ENCODE measurements at places on chromosomes 3 and 15.

GRCh38 chr15:34791701-34792100, 3.6 kb downstream of the ACTC1 start:
- no peak for DNase-seq

DNA sequence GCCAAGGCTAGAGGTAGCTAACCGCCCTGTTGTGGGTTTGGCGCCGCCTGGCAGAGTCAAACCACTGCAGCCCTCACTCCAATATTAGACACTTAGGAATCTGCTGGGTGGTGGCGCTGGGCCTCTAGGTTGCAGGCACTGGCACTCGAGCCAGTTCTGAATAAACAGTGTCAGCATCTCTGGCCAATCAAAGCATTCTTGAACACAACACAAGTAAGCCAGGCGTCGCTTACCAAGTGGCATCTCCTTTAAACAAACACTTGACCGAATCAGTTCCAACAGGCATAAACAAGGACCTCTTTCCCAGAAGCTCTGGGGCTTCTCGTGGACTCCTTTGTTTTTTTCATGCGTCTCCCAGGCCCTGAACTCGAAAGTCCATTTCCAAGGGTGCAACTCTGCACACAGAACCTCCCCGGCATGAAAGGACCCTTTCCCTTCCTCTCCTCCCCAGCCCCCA, 82.3 kb downstream of the LRIG1 start:
- DNase-seq = no peak

DNA sequence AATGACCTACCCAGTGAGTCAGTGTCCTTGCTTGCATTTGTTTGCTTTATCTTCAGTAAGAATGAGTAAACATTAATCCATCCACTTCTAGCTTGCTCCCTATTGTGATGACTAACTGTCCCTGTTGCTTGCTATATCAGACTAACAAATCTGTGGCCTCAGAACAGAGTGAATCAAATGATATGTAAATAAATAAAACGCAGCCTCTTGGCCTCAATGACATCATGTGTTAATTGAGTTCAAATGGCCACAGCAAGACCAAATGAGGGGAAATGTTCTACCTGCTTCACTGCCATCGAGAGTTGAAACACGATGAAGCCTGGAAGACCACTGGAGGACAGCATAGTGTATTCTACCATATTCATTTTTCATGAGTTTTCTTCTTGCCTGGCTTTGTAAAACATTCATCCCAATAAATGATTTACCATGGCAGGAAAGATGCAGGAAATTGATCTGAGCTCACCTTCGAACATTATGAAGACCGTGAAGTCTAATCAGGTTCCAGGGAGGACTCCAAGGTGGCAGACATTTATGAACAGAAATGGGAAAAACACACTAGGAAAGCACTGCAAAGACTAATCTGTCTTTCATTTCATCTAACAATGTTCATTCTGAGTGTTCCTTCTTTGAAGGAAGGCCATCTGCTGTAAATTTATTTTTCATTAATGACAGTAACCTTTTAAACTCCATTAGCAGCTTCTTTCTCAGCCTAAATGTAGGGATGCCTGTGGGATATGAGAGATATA, 1144.5 kb downstream of the TUSC7 start:
- DNase-seq = no peak

DNA sequence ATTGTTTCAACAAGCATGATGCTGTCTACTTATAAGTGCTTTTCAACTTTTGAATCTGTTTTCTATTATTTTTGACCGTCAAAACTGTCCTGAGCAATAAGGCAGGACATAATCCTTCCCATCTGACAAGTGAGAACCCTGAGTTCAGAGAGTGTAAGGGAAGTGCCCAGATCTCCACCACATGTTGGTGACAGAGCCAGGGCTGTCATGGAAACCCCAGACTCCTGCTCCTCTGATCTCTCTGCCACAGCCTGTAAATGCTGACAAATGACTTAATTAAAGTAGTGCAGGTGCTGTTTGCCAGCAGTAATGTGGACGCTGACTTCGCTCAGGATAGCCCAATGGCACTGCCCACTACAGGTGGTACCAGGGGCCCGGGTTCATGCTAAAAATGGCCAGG, 40.3 kb downstream of the SPSB4 start:
- DNase-seq = no peak

DNA sequence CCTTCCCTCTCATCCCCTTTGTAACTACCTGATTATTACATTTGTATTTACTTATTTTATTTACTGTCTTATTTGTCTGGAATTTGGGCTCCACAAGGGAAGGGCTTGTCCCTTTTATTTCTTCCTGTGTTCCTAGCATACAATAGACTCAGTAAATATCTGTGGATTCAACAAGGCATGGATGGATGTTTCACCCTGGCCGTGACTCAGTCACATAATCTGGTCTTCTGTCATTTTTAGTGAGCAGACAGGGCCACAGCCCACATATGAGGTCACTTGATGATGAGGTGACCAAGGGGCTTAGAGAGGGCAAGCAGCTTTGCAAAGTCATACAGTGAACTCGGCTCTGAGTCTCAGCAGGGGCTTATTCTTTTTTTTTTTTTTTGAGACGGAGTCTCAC, 7.8 kb upstream of the DAG1 start:
- no peak for DNase-seq

GRCh38 chr15:39130556-39131379, 450.1 kb upstream of the THBS1 start:
- DNase-seq = no peak

DNA sequence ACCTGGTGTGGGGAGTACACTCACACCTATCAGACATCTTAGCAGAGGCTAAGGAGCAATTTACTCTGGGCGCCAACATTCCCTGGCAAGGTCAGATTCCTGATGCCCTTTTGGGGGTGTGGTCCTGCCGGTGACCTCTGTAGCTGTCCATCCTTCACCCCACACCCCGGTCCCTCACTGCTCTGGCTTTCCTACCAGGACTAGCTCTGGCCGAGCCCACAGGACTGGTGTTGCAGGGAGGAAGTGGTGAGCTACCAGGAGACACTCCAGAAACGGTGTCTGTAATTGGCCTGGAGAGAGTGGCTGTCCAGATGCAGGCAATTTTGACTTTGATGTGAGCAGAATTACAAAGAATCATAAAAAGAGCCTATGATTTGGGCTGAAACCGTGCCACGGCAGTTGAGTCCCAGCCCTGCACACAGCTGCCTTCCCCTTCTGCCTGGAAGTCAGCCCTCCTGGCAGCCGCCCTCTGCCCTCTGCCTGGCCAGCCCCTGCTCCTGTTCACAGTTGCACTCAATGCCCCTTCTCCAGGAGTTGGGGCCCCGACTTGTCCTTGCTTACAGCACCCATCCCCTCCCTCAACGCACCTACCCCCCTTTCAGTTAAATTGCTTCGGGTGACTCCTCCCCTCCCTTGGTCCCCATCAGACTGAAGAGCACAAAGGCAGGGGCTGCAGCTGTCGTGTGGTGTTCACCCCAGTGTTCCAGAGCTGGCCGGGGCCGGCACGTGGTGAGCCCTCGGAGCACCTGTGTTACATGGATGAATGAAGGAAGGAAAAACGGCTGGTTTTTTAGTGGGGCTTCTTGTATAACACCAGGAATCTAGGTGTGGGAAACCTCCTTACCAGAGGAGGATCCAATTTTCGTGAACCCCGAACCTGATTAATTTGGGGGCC, 80.2 kb upstream of the TPM1 start:
- no peak for DNase-seq

DNA sequence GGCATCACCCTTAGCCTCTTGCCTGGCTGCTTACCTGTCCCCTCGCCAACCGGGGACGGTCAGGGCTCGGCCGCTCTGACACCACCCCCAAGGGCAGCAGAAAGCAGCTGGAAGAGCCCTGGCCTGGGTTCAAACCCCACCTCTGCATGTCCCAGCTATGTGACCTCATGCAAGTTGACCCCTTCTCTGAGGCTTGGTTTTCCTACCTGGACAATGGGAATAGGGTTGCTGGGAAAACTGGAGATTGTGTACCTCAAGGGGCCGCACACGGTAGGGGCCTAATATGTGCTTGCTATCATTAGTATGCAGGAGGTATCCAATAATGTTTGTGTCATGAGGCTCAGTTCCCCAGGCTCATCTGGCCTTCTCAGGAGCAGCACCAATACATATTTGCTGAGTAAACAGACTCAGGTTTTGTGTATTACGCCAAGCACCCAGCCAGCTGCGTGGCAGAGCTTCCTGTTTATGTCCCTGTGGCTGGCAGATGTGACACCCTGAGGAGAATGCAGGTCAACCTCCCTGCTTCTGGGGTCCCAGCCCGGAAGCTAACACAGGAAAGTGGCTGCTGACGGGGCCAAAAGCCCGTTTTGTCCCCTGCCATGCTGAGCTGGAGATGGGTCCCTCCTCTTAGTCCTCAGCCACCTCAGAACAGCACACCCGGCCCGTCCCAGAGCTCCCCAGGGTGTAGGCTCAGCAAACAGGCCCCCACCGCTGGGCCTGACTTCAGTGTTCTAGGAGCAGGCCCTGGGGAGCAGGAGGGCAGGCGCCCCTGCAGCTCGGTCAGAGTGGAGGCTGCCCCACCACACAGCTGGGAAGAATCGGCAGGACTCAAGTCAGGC, 29.7 kb downstream of the PLXND1 start:
- no peak for DNase-seq

DNA sequence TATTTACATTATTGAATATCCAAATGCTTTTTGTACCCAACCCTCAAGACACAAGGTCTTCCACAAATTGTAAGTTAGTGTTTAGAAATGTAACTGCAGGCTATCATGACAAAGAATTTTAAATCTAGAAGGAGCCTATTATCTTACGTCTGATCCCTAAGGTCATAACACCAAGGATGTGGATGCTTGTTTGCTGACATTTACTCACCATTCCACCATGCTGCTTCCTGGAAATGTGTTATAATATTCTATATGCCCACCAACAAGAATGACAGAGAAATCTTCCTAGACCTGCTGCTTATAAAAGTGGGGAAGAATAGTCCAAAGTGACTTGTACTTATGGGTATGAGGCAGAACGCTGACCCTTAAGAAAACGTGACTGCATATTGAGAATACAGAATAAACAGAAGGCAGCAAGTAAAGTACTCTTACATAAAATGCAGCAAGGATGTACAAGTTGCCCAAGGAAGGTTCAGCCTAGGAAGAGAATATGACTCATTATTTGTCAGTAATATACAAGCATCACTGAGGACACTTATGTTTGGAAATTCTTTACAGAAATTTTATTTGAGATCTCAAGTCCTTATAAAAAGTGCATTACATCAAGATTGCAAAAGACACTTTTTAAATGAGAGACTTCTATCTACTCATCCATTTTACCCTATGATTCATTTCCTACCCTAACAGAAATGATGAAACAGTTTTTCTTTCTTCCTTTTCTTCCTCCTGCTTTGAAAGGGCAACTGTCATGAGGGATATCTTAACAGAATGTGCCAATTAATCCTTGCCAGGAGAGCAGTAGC, 59.6 kb downstream of the ESYT3 start:
- peak; percentile 93 for DNase-seq

GRCh38 chr15:81962482-81962881, 83.3 kb downstream of the MEX3B start:
- DNase-seq = no peak

- DNase-seq = no peak
Measured at GRCh38 chr3:127646501-127647046, 17.6 kb downstream of the PODXL2 start.

DNA sequence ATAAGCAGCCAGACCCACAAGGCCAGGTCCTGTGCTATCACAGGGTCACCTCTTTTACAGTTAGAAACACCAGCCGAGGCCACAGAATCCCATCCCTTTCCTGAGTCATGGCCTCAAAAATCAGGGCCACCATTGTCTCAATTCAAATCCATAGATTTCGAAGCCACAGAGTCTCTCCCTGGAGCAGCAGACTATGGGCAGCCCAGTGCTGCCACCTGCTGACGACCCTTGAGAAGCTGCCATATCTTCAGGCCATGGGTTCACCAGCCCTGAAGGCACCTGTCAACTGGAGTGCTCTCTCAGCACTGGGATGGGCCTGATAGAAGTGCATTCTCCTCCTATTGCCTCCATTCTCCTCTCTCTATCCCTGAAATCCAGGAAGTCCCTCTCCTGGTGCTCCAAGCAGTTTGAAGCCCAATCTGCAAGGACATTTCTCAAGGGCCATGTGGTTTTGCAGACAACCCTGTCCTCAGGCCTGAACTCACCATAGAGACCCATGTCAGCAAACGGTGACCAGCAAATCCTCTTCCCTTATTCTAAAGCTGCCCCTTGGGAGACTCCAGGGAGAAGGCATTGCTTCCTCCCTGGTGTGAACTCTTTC, 39.6 kb downstream of the TGM4 start:
- peak; percentile 93 for DNase-seq

- no peak for DNase-seq
Measured at GRCh38 chr15:87047203-87047965, 967.7 kb downstream of the AGBL1 start.

GRCh38 chr3:155420406-155420805, 126.9 kb upstream of the STRIT1 start:
- DNase-seq = no peak

GRCh38 chr15:54638666-54639065, 558.1 kb downstream of the RSL24D1 start:
- DNase-seq = no peak

DNA sequence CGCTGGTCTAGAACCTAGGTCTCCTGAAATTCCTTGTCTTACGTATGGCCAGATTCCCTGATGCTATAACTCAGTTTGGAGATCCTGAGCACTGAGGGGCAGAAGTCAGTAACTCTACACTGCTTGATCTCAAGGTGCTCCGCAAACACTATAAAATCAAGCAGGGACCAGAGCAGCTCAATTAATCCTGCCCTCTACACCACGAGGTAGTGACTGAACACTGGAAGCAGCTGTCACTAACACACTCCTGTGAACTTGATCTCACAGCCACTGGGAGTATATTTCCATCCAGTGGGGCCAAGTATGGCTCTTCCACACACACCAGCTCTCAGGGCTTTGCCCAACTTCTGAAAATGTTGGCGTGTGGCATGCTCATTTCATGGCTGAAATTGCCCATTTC, 51.0 kb downstream of the EDEM1 start:
- no peak for DNase-seq

DNA sequence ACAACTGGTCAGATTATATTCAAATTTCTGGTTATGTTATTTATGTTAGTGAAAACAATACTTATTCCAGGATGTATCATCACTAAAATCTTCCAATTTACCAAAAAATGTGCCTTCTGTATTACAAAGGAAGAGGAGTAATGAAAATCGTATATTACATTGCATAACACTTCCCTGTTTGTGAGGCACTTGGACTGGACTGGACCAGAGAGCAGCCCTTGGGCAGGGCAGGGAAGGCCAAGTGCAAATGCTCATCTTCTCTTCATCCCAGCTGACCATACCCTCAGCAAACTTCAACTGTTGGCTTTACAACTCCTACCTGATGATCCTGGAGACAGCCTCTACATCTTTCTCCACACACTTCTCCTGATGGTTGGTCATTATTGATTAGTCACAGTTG, 285.7 kb upstream of the MME start:
- DNase-seq = no peak

- no peak for DNase-seq
Measured at GRCh38 chr3:112115806-112116383, 17.2 kb downstream of the GCSAM start.

DNA sequence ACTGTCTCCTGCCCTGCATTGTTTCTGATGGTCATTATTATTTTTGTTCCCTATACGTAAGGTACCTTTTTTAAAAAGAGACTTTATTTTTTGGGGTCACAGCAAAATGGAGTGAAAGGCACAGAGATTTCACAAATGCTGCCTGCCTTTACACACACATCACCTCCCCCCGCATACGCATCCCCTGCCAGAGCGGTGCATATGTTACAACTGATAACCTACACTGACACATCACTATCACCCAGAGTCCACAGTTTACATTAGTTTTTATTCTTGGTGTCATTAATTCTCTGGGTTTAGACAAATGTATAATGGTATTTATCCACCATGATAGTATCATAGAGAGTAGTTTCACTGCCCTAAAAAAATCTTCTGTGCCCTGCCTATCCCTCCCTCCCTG, 43.6 kb upstream of the KLF13 start:
- no peak for DNase-seq

GRCh38 chr15:52281085-52282035, 14.2 kb downstream of the MYO5C start:
- no peak for DNase-seq
